ENCODE measurements at places on chromosomes 1 and 21. TPM values are rescaled to one million over a fixed set of nuclear protein-coding genes. Genes with fewer than 3 reads are reported as not detected.

DNA sequence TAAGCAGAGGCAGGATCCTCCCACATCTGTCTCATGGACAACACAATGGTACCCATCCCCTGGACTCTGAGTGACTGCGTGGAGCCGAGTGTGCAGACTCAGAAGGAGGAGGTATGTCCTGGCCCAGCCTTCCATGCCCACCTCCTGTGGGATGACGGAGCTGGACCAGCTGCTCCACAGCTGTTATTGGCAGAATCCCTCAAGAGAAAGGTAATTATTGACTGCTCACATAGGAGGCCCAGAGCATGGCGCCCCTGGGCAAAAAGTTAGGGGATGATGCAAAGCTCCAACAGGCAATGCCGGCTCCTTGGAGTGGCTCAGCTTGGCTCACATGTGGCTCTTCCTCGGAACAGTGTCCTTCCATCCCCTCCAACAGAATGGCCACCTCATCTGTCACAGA is 12.2 kb upstream of the ACTRT2 start:
- no peak for DNase-seq

DNA sequence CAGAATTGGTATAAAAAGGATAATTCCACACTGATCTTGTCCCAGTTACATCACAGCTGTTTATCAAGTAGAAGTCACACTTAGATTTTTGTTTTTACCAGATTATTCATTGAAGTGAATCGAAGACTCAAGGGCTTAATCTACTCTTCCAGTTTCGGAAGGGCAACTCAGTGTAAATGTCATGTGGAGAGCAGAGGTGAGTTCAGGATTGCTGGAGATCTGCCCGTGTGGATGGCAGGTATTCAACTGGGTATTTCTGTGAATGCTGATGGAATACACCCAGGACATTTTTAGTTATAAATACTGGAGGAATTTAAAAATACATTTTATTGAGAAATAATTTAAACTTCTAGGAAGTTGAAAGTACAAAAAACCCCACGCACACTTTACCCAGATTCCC is 19.4 kb downstream of the CC2D1B start:
- no peak for DNase-seq

DNA sequence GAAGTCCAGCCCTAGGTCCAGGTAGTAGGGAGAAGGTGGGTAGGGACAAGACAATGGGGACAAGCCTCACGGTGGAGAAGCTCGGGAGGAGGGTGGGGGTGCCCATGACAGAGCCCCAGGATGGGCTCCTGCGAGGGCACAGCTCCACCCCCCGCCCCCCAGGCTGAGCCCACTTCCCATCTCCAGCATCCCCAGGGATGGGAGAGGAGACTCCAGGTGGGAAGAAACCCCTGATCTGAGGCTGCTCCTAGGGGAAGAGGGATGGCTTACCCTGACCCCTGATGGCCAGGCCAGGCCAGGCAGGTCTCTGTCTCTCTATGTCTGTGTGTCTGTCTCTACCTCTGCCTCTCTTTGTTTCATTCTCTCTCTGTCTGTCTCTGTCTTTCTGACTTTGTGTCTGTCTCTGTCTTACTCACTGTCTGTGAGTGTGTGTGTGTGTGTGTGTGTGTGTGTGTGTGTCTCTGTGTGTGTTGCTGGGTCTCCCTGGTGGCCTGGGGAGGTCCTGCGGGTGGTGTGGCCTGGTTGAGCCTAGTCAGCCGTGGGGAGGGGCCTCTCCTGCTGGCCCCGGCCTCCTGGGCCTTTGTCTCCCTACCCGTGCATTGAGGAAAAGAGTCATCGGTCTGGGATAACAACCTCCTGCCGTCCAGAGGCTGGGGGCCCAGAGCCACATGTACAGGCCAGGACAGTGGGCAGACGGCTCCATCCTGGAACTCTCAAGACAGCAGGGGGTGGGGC is 45.7 kb downstream of the WNT9A start:
- peak; percentile 35 for DNase-seq

Gene CELA2A
- not detected for total RNA-seq

GRCh38 chr21:38753114-38753513 is 52.6 kb upstream of the ETS2 start:
- DNase-seq: no peak

DNA sequence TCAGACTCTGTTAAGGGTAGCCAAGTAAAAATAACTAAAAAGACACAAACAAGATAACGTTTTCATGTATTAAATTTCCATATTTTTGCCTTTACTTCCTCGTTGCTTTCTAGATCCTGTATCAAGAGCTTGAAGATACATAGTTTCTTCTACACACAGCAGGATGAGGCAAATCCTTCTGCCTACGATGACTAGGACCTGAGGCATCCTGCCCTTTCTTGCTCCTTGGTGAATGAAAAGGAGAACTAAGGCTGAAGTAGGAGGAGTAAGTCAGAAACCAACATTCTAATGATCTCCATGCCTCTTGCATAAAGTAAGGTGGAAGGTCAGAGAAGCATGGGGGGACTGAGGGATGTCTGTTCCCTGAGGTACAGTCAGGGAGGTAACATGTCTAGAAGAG is 102.6 kb downstream of the GPATCH2 start:
- no peak for DNase-seq

Gene BNIPL
- total RNA-seq: 0.98 TPM

Gene TNNI3K
- 0.59 TPM for total RNA-seq

Gene OPTC
- total RNA-seq: not detected

Gene KIF17
- total RNA-seq: not detected

Gene NCF2
- 8.7 TPM for total RNA-seq

GRCh38 chr1:8649027-8649426 is 168.4 kb downstream of the RERE start:
- DNase-seq: peak; percentile 22

Gene OR2T2
- not detected for total RNA-seq

DNA sequence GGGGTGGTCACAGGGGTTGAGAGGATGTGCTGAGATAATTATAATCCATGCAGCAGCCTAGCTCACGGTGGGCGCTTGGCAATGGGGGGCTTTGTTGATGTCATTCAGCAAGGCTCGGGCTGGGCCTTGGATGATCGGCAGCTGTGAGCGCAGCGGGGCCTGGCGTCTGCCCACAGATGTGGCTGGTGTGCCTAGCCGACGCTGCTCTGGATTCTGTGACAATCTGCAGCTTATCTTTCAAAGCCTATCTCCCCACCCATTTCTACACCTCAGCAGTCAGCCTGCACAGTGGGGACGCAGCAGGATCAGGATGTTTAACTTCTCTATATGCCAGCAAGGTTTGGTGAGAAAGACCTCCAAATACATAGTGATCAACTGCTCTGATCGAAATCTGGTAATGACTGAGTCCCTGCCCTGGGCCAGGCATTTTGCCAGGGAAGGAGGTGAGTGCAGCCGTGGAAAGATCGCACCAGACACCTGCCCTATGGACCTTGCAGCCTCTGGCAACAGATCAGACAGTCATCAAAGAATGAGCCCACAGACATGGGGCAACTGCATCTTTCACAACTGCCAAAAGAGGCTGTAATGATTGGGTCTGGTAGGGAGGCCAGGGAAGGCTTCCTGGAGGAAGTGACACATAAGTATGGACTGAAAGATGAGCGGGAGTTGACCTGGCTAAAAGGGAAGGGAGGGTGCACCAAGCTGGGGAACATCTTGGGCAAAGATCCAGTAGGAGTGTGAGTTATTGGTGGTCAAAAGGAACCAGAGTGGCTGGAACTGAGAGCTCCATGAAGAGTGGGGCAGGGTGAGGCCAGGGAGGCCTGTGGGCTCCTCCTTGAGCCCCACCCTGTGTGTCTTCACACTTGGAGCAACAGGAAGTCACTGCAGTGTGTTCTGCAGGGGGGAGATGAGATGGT is 35.3 kb downstream of the EPHB2 start:
- DNase-seq: no peak

DNA sequence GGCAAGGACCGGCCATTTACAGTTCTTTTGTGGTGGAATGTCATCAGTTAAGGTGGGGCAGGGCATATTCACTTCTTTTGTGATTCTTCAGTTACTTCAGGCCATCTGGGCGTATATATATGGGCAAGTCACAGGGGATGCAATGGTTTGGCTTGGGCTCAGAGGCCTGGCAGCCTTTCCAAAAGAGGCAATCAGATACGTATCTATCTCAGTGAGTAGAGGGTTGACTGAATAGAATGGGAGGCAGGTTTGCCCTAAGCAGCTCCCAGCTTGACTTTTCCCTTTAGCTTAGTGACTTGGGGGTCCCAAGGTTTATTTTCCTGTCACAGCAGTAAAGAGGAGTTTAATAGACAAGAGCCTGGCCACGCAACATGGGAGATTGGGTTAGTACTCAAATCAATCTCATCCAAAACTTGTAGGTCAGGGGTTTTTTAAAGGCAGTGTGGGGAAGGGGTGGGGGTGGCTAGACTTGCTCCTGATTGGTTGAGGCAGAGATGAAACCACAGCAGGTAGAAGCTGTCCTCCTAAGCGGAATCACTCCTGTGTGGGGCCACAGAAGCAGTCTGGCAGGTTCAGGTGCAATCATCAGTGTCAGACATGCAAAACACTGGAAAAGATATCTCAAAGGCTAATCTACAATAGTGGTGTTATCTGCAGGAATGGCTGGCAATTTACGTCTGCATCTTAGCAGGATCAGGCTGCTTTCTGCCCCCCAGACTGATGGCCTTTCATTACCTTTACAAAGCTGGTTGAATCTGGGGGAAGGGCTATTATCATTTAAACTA is 112.9 kb downstream of the TLR5 start:
- DNase-seq: no peak

DNA sequence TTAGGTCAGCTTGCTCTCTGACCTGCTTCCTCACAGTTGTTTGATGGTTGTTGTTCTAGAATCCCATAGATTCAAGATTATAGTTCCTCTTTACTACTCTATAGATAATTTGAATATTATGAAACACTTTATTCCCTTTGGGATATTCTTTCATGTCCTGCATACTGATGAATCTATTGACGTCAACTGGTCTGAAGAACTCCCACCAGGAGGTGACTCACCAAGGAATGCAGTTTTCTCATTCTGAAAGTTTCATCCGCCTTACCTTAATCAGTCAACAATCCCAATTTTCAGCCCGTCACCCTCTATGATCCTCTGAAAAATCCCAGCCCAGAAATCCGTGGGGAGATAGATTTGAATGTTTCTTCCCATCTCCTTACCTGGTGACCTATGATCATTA is 834.1 kb upstream of the PRMT6 start:
- no peak for DNase-seq

Gene ADAMTS1
- total RNA-seq: not detected

GRCh38 chr1:38690790-38691449 is 168.7 kb downstream of the RRAGC start:
- no peak for DNase-seq

GRCh38 chr21:33541105-33541711 is 709 bp downstream of the GART start:
- peak; percentile 37 for DNase-seq

Gene MASP2
- not detected for total RNA-seq

Gene TSPAN2
- 0.69 TPM for total RNA-seq

Gene CASP9
- 7.6 TPM for total RNA-seq

DNA sequence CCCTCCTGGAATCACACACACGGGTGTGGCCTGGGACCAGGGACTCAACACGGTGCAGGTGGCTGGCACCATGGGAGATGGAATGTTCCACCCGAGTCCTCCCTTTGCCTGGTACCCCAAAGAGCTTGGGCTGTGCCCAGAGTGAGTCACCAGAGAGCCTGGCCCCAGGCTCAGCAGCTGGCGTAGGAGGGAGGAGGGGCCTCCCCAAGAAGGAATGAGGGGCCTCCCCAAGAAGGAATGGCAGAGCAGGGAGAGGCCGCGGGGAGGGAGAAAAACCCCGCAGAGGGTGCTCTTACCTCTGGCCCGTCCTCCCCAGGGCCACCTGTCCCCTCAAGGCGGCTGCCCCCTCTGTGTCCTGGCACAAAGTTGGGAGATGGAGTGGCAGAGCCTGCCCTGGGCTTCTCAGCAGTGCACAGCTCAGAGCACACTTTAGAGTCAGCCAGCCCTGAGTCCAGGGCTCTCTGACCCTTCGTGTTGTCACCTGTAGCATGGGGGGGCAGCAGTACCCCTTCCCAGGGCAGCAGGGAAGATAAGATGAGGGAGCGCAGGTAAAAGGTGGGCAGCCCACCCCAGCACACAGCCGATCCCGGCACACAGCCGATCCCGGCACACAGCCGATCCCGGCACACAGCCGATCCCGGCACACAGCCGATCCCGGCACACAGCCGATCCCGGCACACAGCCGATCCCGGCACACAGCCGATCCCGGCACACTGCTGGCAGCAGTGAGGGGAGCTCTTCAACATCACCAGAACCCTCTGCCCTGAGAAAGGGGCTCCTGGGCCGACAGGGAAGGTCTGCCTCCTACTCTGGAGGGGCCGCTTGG is 20.2 kb upstream of the KCNAB2 start:
- DNase-seq: peak; percentile 61

GRCh38 chr1:32818804-32819541 is 1.5 kb downstream of the S100PBP start:
- peak; percentile 23 for DNase-seq

DNA sequence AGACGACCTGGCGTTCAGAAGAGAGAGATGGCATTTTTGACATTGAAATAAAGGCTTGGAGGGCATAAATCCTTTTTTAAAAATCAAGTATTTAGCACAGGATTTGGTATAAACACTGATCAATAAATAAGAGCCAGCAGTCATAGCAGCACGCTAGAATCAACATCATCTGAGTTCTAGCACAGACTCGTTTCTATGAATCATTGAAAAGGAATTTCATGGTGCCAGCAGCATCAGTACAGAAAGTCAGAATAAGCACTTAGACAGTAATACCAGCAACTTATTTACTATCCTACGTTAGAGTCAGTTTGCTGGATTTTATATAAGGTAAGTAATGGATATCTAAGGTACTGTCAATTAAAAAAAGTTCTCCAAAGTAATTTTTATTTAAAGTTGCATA is 119.3 kb downstream of the HLCS start:
- no peak for DNase-seq

Gene CDC73
- total RNA-seq: 40.8 TPM

- DNase-seq: peak; percentile 89
Observed at GRCh38 chr1:26336477-26337205, 17.3 kb downstream of the CRYBG2 start.

- no peak for DNase-seq
Observed at GRCh38 chr1:117897551-117897950, 31.9 kb downstream of the GDAP2 start.

Gene IGFN1
- not detected for total RNA-seq

DNA sequence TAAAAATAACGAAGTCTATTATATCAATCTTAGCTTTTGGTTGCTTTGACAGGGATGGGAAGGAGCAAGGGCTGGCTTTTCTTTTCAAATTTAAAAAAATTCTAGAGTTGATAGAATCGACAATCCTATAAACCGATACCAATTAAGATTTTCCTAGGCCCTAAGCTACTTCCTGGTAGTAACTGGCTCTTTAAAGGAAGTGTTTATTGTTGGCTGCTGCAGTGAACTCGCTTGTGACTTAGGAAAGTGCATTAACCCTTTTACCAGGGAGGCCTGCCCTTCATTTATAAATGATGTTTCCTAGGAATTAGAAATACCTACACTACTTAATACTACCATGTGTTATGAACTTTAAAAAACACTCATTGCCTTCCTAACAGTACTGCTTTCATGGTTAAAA is 33.2 kb downstream of the ATP5PF start:
- no peak for DNase-seq

Gene RGS16
- total RNA-seq: 27.2 TPM

- DNase-seq: no peak
Observed at GRCh38 chr1:211616231-211616964, 37.4 kb upstream of the SLC30A1 start.

GRCh38 chr1:45557422-45557944 is 6.9 kb downstream of the AKR1A1 start:
- DNase-seq: no peak

GRCh38 chr1:203619091-203619780 is 7.4 kb upstream of the ATP2B4 start:
- no peak for DNase-seq

Gene FCRL5
- not detected for total RNA-seq
